CD4-positive, alpha-beta T cell treated with Interferon alpha-2 for 1 hour (primary cell): ENCODE measurements at places on chromosomes 3 and 15.

- DNase-seq: peak; percentile 18
Measured at GRCh38 chr3:17179381-17180205, 294.8 kb downstream of the PLCL2 start.

DNA sequence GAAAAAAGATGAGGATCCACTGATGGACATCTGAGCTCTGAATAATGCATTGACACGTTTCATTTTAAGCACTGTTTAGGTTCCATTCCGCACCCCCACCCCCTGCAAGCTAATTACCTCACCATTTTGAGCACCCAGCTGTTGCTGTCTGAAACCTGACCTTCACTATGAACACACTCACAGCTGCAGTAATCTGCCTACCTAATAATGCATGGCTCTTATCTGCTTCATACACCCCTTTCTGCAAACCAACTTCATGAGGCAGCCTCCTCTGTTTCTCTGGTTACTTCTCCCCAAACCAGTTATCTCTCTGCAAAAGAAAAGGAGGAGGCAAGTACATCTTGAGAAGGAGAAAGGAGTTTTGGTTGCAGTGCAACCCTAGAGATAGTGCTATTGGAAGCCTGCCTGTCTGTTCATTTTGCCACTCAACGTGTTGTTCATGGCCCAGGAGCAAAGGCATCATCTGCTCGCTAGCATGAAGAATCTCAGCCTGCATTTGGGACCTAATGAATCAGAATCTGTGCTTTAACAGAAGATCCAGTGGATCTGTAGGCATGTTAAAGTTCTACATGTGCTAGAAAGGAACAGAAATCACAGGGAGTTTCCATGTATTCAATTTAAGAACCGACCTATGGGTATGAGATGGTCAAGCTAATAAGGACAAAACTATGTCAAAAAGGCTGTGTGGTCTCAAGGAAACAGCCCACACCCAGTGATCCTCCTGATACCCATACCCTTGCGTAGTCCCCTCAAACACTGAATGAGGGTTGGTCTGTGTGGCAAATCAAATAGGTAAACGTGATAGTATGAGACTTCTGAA lies 87.2 kb downstream of the MB21D2 start:
- DNase-seq: no peak

GRCh38 chr15:46278486-46279090 lies 643.8 kb downstream of the SQOR start:
- no peak for DNase-seq

DNA sequence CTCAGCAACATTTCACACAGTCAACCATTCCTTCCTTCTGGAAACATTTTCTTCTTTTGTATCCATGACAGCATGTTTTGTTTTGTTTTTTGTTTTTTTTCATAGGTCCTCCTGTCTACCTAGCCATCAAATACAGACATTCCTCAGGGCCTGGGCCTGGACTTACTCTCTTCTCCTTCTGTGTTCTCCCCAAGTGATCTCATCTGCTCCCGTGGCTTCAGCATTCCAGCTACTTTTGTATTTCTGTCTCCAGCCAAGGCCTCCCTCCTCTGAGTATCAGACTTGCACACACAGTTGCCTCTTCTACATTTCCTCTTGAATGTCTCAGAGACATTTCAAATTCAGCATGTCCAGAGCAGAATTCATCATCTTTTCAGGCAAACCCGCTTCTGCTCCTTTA lies 82.4 kb downstream of the HCN4 start:
- no peak for DNase-seq

GRCh38 chr3:138367326-138367850 lies 19.0 kb downstream of the MRAS start:
- no peak for DNase-seq

- DNase-seq: no peak
Measured at GRCh38 chr15:70701891-70702568, 61.3 kb downstream of the UACA start.

- no peak for DNase-seq
Measured at GRCh38 chr3:169457807-169458697, 205.5 kb downstream of the MECOM start.

DNA sequence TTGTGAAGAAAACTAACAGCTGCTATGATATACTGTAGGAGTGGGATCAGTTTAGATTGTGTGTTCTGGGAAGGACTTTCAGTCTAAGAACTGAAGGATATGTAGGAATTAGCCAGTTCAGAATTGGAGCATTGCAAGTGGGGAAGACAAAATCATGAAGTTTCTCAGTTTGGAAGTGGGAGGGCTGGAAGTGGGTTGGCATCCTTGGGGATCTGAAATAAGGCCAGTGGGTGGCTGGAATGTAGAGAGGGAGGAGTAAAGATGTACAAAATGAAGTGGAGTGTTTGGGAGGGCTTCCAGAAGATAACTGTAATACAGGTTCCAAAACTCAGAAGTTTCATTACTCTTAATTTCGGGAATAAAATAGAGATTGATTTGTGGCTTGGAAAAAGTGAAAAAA lies 17.2 kb downstream of the SEC22A start:
- no peak for DNase-seq

- no peak for DNase-seq
Measured at GRCh38 chr3:4757575-4758248, 221.5 kb upstream of the BHLHE40 start.

- DNase-seq: no peak
Measured at GRCh38 chr3:116701070-116701469, 8.5 kb upstream of the TUSC7 start.

DNA sequence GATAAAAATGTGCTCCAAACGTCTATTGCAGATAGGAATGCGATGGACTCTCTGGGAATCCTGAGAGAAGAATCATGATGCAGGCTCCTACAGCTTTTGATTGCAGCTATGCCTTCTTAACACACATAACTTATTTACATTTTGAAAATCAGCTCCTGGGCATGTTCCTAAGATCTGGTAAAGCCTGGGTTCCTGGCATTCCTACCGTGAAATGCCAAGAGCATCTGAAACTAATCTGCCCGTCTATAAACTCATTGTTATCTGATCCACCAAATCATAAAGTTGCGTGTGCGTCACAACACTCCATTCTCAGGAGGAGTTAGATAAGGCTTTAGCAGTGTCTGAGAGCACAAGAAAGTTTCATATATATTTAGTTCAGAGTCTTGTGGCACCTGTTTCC lies 79.0 kb upstream of the VGLL3 start:
- DNase-seq: no peak

GRCh38 chr15:85837881-85838280 lies 43.2 kb upstream of the KLHL25 start:
- no peak for DNase-seq

GRCh38 chr3:114272271-114272670 lies 21.6 kb upstream of the TIGIT start:
- DNase-seq: no peak

DNA sequence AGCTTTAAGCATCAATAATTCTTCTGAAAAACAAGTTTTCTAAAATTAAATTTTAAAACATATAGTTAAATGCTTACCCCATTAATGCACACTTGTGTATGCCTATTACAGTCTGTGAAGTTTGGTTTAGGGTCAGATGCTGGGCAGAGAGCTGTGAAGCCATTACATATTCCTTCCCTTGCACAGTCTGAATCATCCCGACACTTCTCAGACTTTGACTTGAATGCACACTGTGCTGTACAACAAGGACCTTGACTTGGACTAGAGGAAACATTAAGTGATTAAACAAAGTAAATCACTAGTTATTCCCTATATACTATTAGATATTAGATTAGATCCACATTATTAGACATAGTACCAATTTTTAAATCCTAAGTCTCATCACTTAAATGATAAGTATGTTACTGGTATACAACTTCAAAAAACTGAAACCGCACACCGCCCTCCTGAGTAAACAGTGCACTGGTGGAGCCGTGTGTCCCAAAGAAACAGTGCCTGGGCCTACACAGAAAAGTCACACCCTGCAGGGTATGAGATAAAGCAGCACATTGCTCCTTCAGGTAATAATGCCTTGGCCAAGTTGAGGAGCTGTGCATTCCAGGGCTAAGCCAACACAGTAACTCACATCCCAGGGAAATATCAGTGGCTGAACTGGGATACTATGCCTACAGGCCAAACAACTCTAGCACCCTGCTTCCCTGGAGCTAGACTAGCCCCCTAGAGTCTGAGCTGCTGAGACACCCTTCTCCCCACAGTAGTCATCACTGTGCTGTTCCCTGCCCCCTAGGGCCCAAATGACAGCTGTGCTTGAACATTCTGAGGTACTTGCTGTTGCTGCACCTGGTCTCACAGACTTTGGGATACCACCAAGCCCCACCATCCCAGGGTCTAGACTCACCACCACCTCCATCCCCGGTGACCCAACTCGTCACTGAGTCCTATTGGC lies 137.5 kb downstream of the ADAM10 start:
- no peak for DNase-seq

DNA sequence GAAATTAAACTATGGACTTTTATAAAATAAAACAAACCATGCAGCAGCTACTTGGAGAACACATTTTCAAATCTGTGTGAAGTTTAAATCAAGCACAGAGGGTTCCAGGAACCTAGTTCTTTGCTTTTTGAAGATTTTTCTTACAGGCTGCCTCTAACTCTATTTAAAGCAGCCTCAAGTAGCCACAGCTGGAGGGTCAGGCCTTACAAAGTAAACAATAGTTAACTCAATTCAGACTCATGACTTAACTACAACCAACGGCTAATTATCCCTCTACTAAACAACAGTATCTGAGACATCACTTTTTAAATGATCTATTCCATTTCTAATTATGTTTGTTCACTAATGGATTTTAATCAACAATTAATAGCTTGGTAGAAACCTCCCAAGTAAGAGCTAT lies 9.8 kb downstream of the LRIG1 start:
- no peak for DNase-seq

GRCh38 chr3:16487511-16488175 lies 25.9 kb downstream of the RFTN1 start:
- DNase-seq: no peak

- DNase-seq: no peak
Measured at GRCh38 chr3:156108616-156109015, 11.8 kb upstream of the KCNAB1 start.

DNA sequence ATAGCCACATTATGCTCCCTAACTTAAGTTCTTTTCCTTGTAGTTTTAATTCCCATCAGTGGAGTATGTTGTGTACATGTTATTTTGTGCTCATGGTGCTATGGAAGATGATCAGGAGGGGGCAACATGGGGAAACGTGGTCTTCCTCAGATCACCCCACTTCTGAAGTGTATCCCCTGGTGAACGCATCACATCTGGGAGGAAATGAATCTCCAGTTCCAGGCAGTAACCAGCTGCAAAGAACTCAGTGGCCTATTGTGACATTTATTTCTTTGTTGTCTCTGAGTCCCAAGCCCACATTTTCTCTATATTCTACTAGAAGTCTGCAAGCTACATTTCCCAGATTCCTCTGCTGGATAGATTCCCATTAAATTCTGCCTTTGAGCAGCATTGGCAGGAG lies 217.0 kb downstream of the SATB1 start:
- no peak for DNase-seq

GRCh38 chr3:105904678-105905284 lies 36.0 kb upstream of the CBLB start:
- DNase-seq: no peak
